ENCODE measurements at places on chromosomes 7 and 10.

DNA sequence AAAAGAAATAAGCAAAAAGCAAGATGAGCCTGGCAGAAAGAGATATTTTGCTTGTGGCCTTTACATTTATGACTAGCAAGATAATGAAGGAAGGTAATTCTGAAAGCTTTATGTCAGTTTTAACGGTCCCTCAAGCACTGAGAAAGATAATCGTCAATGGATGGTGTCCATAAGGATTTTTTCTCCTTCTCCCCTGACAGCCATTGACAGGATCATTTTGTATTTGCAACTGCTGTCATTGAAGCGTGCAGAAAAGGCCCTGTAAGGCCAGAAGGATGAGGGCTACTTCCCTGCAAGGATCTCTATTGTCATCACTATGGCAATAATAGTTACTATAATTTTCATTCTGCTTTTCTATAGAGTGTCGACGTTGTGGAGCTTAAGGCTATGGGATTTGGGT lies 994 bp upstream of the LRGUK start:
- no peak for DNase-seq

- peak; percentile 12 for DNase-seq
Measured at GRCh38 chr10:102869258-102870198, at the start of gene AS3MT. TSS of gene AS3MT (plus strand) at chr10:102869470. CDS start at chr10:102869593, 123 bp downstream.

GRCh38 chr10:60677531-60678129 lies 100.6 kb upstream of the CDK1 start:
- DNase-seq: no peak

DNA sequence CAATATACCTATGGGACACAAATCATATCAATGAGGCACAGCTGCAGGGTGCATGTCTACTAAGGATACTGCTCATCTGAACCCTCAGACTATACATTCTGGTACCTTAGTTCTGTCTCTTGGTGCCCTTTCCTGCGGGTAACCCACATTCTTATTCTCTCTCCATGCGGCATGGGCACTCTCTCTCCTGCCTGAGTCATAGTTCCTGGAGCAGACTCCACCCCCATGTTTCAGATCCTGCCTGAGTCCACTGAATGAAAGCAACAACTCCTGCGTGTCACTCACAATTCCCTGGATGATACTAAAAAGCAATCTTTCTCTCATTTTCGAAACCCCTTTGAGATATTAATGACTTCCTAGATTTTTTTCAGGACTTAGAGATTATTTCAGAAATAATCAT lies 653.1 kb upstream of the C7orf33 start:
- DNase-seq: no peak

- DNase-seq: peak; percentile 3
Measured at GRCh38 chr10:69222157-69223027, 2.3 kb downstream of the HKDC1 start.

GRCh38 chr10:110167149-110167548 lies 40.3 kb upstream of the MXI1 start:
- DNase-seq: no peak

- DNase-seq: no peak
Measured at GRCh38 chr7:143929224-143929920, 5.7 kb upstream of the OR2F2 start.

- no peak for DNase-seq
Measured at GRCh38 chr7:90923541-90923997, 327.4 kb downstream of the CDK14 start.

GRCh38 chr10:3729397-3729976 lies 55.5 kb downstream of the KLF6 start:
- no peak for DNase-seq

DNA sequence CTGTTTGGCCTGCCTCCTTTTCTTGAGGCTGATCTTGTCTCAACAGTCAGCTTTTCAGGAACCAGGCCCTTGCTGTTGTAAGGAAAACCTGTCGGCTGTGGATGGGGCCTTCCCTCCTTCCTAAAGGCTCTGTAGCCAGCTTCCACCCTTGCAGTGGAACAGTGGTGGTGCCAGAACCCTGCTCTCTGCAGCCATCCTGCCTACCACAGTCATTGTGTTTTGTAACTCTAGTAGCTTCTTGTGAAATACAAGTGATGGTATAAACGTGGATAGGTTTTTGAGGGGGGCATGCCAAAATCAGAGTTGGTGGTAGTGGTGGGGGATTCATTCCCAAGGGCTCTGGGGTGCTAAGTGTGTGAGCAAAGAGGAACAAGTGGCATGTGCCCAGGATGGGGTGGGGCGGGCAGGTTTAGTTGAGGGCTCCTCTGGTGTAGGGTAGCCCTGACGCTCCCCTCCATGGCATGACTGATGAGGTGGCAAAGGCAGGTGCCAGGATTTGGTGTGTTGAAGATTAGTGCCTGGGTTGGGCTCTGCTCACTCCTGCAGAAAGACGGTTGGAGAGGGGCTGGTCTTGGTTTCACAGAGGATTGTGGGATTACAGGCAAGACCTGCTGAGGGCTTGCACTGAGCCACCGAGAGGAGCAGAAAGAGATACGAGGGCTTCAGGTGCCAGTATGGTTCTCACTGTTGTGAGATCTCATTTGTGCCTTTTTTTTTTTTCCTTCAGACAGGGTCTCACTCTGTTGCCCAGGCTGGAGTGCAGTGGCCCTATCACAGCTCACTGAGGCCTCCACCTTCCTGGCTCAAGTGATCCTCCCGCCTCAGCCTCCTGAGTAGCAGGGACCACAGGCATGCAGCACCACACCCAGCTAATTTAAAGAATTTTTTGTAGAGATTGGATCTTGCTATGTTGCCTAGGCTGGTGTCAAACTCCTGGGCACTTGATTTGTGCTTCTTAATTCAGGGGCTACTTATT lies 7.4 kb downstream of the TSPAN14 start:
- no peak for DNase-seq

- DNase-seq: no peak
Measured at GRCh38 chr10:50635286-50635685, 11.5 kb upstream of the SGMS1 start.

GRCh38 chr7:155836216-155837125 lies 24.2 kb upstream of the SHH start:
- DNase-seq: no peak

- DNase-seq: no peak
Measured at GRCh38 chr10:97542169-97543024, 30.2 kb upstream of the ANKRD2 start.

GRCh38 chr7:96219378-96220130 lies 102.3 kb downstream of the SLC25A13 start:
- no peak for DNase-seq

DNA sequence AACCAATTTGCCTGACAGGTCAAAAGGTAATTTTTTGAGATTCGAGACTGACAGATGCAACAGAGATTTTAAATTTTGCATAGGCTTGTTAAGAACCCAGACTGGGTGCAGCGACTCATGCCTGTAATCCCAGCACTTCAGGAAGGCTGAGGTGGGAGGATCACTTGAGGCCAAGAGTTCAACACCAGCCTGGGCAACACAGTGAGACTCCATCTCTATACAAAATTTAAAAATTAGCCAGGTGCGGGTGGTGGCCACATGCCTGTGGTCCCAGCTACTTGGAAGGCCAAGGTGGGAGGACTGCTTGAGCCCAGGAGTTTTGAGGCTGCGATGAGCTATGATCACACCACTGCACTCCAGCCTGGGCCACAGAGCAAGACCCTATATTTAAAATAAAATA lies 34.6 kb downstream of the AMZ1 start:
- no peak for DNase-seq

DNA sequence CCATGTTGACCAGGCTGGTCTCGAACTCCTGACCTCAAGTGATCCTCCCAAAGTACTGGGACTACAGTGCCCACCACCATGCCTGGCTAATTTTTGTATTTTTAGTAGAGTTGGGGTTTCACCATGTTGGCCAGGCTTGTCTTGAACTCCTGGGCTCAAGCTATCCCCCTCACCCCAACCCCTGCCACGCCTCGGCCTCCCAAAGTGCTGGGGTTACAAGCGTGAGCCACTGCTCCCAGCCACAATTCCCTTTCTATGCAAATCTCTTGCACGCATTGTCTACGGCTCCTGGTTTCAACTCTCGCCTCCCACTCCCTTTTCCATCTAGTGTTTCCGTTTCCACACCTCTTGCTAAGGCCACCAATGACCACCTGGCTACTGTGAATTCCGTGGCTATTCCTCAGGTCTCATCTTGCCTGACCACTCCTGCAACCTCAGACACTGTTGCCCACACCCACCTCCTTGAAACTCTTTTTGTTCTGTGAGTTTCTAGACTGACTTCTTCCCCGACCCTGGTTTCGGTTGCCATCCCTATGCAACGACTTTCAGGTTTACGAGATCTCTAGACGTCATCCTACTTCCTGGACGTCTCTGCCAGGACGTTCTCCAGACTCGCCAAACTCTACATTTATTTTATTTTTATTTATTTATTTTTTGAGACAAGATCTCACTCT lies 3.4 kb downstream of the CLDN3 start:
- no peak for DNase-seq

DNA sequence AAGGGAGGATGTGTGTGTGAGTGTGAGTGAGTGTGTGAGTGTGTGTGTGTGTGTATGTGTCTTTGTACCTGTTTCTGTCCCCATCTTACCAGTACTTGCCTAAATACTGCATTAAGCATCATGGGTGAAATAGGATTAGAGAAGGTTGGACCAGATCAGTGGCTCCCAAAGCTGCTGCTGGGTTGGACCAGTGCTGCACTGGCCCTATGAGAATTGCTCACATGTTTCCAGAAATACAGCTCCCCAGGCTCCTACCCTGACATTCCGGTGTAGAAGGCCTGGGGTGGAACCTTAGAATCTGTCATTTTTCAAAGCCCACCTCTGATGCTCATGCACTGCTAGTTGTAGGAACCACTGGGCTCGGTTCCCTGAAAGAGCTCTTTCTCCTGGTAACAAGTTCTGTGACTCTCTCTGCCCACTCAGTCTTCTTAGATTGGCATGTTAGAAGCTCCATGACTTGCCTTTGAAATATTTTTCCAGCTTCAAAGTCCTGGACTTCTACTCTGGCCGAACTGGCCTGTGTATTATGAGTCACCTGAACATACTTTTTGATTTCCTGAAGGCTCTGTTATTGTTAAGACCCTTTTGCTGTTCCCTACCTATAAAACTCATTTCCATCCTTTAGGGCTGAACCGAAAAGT lies 224.7 kb downstream of the CUX1 start:
- DNase-seq: no peak

- DNase-seq: no peak
Measured at GRCh38 chr7:32293833-32294232, 196.3 kb downstream of the LSM5 start.
